SJSA1 (cell line): ENCODE measurements at places on chromosomes 11 and 22. TPM values are rescaled to one million over a fixed set of nuclear protein-coding genes. Genes with fewer than 3 reads are reported as not detected.

DNA sequence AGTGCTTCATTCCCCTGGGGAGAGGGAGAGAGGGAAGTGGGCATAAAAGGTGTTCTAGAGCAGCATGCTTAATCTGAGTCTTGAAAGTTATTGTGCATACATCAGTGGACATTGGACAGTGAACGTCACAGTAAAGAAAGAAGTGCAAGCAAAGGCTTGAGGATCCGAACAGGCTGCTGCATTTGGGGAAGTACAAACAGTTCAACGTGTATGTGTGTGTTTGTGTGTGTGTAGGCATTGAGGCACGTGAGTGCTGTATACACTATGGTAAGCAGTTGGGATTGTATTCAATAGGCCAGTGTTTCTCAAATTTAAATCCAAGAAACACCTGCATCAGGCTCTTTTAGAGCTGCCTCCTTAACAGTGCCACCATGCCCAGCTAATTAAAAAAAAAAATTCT is 10.4 kb upstream of the EIF3M start:
- H3K27ac ChIP-seq = no peak overlapping the region
- no peak overlapping the region for H3K4me3 ChIP-seq
- no peak for DNase-seq

GRCh38 chr11:1779034-1779805 is 15.5 kb upstream of the CTSD start:
- H3K27ac ChIP-seq = no peak overlapping the region
- H3K36me3 ChIP-seq = no peaks in the 10 kb centered on the region
- DNase-seq = no peak
- H3K27me3 ChIP-seq = no peaks in the 10 kb centered on the region

The OR51G1 gene
- not detected in 2 replicates for total RNA-seq

The LTBP3 gene
- total RNA-seq = 22.9 and 52.0 TPM in 2 replicates

- H3K4me1 ChIP-seq = peaks cover 5% of the 10 kb centered on the region
- no peak for DNase-seq
- H3K36me3 ChIP-seq = no peaks in the 10 kb centered on the region
- H3K27me3 ChIP-seq = no peaks in the 10 kb centered on the region
These were observed 115.6 kb upstream of the ZBED5 start for GRCh38 chr11:10973416-10973815.

DNA sequence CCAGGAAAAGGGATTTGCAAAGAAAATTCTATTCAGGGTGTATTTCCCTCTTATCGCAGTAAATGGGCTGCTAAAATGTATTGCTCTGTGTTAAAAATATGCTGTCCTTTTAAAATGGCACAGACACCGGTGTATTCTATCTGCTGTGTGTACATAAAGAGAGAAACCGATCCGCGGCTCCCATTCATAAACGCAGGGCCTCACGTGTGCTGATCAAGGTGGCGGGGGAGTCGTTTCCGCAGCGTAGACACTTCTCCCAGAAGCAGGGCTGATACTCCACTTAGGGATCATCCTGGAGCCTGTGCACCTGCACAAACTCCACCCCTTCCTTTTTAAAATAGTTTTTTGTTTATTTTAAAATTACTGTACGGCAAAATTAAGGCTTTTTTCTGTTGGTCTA is 26.1 kb upstream of the IGSF9B start:
- no peak for DNase-seq
- no peak overlapping the region for H3K4me3 ChIP-seq
- no peak overlapping the region for H3K27ac ChIP-seq
- H3K4me1 ChIP-seq = no peaks in the 10 kb centered on the region
- no peaks in the 10 kb centered on the region for H3K36me3 ChIP-seq

DNA sequence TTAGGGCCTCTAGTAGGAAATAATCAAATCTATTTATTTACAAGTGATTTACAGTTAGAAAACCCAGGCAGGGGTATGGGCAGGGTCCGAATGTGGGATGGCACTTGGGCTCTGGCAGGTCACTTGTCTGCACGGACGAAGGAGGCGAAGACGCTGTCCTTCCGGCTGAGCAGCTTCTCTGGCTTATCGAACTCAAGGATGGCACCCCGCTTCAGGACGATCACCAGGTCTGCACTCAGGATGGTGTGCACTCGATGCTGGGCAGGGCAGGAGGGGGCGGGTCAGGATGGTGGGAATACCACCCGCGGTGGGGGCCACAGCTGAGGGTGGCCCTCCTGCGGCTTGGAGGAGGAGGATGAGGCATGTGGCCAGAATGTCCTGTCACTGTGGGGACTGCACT is 4.4 kb upstream of the KCNJ11 start:
- peaks cover 40% of the 10 kb centered on the region for H3K27me3 ChIP-seq
- H3K36me3 ChIP-seq = no peaks in the 10 kb centered on the region
- H3K27ac ChIP-seq = no peak overlapping the region
